ENCODE measurements at places on chromosomes 2 and 18. TPM values are rescaled to one million over a fixed set of nuclear protein-coding genes. Genes with fewer than 3 reads are reported as not detected.

- no peak for DNase-seq
Measured at GRCh38 chr2:164984428-164984827, 29.1 kb upstream of the SLC38A11 start.

GRCh38 chr2:204265681-204266181, 279.5 kb upstream of the PARD3B start:
- no peak for DNase-seq

- no peak for DNase-seq
Measured at GRCh38 chr2:18396329-18397010, 164.0 kb downstream of the RDH14 start.

DNA sequence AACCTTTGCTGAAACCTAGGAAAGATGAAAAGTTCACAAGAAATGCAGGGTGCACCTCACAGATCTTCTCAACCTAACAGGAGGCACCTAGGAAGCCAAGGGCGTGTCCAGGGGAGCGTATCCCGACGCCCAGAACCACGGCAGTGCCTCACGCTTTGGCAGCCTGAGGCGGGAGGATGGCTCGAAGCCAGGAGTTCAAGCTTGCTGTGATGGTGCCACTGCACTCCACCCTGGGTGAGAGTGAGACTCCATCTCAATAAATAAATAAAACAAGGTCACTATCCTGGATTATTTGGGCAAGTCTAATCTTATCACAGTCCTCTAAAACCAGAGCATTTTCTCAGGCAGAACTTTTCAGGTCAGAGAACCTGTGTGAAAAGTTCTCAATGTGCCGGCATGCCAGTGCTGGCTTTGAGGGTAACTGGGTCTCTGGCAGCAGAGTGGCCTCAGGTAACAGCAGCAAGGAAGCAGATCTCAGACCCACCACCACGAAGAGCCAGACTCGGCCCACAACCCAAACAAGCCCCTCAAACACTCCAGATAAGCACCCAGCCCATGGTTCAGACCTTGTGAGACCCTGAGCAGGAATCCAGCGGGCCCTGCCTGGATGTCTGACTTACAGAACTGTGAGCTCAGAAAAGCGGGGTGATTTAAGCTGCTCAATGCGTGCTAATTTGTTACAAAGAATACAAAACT, 11.7 kb downstream of the HSBP1L1 start:
- no peak for DNase-seq

DNA sequence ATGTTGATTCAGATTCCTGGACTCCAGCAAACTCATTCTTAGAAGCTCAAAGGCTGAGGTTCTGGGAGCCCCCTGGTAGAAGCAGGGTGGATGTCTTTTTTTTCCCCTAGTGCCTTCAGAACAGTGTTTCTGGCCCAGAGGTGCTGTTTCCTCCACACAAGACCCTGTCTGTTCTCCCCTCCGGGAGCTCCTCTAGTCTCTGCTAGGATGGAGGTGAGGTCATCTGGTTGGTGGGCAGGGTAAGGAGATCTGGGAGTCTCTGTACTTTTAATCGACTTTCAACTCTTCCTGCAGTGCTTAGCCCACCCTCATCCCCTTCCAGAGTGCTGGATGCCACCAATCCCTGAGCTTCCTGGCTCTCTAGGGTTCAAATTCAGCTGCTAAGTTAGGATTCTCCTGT, 192.0 kb downstream of the SH3BP4 start:
- DNase-seq = no peak

- DNase-seq = peak; percentile 64
Measured at GRCh38 chr2:47905386-47906156, 727 bp downstream of the FBXO11 start.

DNA sequence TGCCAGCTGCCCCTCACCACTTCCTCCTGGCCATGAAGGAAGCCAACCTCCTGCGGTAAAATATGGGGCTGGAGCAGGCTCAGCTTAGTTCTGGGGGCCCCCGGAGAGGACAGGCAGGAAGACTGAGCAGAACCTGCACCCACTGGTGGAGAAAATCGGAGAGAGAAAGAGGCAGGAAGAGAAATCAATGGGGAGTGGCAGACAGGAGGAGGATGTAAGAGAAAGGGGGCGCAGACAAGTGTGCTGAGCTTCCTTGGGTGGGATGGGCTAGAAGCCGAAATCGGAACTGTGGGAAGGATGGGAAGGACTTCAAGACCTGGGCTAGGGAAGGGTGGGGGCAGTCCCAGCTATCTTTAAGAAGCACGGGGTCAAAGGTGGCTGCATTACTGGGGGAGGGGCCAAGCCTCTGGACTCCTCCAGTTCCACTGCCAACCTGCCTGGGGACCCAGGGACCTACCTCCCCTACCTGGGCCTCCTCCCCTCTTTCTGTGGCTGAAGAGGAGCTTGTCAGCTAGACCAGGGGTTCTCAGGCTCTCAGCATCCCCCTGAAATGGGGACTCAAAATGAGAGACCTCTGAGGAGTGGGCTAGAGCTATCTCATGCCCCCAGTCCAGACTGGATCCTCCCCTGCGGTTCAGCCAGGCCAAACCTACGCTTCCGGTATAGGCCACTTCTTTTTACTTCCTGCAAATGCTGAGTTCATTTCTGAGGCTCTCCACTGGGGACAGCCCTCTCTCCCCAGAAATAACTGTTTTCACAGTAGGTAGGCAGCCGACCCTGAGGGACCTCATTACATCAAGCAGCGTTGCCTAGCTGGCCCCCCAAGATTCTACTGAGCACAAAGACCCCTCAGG, 33.6 kb upstream of the B3GNT7 start:
- DNase-seq = no peak

Gene LOXHD1
- total RNA-seq = not detected

DNA sequence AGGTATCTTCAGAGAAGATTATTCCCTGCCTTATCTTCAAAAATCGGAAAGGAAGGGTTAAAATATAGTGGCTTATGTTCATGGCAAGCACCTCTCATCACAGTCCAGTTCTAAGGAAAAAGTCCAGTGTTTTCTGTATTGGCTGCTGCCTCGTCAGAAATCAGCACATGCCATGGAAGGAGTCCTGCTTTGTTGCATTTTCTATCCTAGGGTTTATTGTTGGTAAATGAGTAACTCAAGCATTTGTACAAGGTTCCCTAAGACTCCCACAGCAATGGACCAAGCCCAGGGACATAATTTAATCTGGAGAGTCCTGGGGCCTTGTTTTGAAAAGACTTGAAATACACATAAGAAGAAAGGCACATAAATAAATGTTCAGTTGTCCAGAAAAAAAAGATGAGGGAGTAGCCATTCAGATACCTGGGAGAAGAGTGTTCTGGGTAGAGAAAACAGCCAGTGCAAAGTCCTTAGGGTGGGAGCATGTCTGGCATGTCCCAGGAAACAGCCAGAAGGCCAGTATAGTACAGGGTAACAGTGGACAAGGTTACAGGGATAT, 26.4 kb downstream of the NBEAL1 start:
- DNase-seq = no peak

DNA sequence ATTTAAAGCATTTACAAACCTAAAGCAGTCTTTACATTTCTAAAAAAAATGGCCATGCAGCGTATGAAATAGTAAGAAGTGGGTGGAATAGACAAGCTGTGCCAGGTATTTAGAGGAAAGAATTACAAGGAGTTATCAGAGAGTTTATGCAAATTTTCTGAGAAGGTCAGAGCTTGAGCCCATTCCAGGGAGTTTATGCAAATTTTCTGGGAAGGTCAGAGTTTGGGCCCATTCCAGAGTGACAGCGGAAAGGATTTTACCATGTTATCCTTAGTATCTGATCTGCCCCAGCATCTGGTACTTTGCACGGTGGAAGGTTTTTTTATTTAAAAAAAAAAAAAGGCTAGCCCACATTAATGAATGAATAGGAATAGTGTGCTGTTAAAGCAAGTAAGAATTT, 1.4 kb upstream of the DOK6 start:
- DNase-seq = no peak

DNA sequence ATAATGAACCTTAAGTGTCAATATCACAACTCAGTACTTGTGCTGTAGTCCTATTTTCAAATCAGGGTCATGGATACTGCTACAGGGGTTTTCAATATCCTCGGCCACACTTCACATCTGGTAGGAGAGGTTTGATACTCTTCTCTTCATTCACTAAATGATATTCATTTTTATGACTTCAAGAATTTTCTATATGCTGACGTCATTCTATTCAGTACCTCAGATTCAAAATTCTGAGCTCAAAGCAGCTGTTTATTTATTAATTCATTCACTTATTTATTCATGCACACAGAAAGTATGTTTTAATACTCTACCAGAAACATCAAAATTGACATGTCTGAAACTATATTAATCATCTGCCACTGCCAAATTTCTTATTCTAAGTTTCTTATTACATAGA, 866.9 kb upstream of the LRRTM1 start:
- DNase-seq = no peak

DNA sequence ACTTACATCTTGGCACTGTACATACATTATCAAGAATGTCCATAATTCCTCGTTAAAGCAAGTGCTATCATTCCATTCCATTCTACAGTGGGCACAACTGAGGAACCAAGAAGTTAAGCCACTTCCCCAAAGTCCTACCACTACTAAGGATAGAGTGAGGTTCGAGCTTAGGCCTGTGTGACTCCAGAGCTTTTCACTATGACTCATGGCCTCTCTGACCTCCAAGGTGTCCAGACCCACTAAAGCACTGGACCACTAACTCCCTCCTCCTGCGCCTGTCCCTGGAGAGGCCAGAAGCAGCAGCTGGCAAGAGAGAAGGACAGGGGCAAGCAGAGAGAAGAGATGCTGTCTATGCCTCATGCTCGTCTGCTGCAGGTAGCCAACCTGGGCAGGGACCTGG, 117.0 kb downstream of the ZBTB7C start:
- DNase-seq = no peak

- no peak for DNase-seq
Measured at GRCh38 chr2:11925295-11926066, 179.0 kb downstream of the LPIN1 start.

DNA sequence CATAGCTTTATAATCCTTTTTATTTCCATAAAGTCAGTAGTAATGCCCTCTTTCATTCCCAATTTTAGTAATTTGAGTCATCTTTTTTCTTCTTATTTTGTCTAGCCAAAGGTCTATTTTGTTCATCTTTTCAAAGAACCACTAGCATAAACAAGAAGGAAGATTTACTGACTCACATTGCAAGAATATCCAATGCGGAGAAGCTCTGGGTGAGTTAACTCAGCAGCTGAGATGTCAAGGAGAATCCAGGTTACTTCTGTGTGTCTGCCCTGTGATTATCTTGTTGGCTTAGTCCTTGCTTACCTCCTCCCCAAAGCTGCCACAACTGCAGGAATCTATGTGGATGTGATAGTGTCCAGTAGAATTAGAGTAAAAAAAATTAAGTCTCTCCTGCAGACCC, 311.4 kb upstream of the NCKAP5 start:
- no peak for DNase-seq

DNA sequence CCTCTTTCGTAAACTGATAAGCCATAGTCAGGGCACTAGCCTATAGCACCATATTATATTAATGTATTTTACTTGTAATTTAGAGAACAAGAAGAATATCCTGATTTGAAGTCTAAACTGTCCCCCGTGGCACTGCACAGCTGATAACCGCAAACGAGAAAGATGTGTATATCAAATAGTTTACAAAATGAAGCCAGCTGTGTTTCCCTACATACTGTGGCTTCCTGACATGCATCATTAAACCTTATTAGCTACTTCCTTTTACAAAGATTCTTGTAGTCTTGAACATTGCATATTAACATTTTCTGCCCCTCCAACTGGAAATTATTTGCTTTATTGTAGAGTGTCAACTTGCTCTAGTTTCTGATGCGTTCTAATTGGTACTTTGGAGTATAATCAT, 153.5 kb upstream of the NFATC1 start:
- DNase-seq = no peak

GRCh38 chr2:76930056-76930744, 592.0 kb downstream of the LRRTM4 start:
- no peak for DNase-seq

- no peak for DNase-seq
Measured at GRCh38 chr18:44258086-44258485, 422.6 kb upstream of the SETBP1 start.

Gene TANK
- total RNA-seq = 68.3 TPM

- no peak for DNase-seq
Measured at GRCh38 chr18:63244607-63245006, 75.0 kb downstream of the BCL2 start.

Gene IGFBP5
- 569 TPM for total RNA-seq

Gene CRYGC
- not detected for total RNA-seq

DNA sequence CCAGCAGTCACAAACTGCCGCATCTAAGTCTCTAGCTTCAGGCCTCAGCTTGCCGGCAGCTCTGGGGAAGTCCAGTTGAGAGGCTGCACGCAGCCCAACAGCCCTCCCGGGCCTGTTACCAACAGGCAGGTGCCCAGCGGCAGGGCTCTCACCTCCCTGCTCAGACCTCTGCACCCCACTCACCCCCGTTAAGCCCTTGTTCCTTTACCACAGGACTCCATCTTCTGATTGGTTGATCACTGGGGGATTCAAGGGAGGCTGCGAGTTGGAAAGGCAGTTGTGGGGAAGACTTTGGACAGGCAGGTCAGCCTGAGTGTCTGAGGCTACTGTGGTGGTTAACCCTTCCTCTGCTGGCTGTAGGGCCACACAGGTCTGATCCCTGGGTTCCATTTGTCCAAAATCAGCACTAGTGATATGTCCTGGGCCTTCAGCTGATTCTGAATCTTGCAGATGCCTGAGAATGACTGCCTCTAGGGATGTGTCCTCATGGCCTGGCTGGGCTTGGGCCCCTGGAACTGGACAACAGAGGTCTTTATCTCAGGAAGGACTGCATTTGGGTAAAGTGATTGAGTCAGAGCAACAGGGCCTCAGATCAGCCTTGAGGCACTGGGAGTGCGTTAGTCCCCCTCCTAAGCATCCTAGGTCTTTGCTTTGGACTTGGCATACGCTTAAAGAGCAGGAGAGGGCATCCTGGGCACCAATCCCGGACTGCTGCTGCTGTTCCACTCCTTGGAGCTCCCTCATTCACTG, 88.4 kb downstream of the APOB start:
- DNase-seq = no peak

Gene SPDYA
- total RNA-seq = not detected

Gene INPP4A
- total RNA-seq = 8.7 TPM

Gene ANKRD62
- 0.18 TPM for total RNA-seq

DNA sequence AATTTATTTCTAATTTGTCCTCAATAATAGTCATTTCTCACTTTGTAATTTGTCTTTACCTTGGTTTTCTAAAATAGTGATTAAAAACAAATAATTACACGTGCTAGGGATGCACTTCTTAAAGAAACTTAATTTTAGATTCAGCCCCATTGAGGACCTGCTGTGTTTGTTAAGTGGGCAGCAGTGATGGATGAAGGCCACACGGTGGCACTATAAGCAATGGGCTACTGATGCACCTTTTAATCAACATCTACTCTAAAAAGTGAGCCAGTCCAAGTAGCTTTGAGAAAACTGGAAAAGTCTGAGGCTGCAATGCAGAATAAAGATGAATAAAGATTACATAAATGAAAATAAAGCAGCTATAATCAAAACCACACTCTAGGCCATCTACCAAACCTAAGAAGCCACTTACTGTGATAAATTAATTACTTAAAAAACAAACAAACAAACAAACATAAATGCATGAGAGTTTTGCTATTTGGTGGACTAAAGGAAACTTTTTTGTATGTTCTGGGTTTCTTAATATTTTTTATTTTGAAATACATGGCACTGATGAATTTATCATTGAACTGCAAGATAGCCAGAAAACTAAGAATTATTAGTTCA, 89.3 kb downstream of the PDE11A start:
- no peak for DNase-seq

All from uterus (tissue), 4 donors.